ENCODE measurements at places on chromosomes 1 and 21.

DNA sequence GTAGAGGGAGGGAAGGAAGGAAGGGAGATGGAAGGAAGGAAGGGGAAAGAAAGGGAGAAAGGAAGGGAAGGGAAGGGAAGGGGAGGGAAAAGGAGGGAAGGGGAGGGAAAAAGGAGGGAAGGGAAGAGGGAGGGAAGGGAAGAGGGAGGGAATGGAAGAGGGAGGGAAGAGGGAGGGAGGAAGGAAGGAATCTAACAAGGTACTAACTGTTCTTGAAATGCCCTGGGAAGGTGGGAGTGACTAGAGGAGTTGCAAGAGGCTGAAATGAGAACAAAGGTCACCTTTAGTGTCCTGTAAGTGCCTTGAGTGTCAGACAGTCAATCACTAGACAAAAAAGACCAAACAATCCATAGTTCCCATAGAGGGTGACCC lies 2.3 kb upstream of the ATP2B4 start:
- DNase-seq, result no peak

DNA sequence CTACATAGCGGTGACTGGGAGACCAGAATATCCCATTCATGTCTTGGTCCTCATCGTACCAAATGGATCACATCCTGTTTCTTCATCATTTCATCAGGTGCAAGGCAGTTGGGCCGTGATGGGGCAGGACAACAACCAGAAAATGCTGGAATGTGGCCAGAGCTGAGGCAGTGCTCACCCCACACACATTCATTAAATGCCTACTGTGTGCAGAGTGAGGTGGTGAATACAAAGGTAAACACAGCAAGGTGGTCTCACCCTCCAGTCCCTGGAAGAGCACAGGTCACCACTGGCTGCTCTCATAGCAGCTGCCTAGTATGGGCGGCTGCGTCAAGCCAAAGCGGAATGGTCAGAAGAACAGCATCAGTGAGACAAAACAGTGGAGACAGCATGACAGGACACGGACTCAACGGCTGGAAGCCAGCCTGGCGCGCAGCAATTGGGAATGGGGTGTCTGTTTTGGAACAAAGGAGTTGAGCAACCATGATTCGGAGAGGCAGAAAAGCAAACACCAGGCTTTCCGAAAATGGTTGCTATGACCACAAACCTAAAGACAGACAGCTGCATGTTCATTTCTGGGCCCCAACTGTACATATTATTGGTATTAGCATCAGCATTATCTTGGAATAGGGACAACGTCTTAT lies 5.6 kb upstream of the ADAMTSL4 start:
- no peak for DNase-seq

DNA sequence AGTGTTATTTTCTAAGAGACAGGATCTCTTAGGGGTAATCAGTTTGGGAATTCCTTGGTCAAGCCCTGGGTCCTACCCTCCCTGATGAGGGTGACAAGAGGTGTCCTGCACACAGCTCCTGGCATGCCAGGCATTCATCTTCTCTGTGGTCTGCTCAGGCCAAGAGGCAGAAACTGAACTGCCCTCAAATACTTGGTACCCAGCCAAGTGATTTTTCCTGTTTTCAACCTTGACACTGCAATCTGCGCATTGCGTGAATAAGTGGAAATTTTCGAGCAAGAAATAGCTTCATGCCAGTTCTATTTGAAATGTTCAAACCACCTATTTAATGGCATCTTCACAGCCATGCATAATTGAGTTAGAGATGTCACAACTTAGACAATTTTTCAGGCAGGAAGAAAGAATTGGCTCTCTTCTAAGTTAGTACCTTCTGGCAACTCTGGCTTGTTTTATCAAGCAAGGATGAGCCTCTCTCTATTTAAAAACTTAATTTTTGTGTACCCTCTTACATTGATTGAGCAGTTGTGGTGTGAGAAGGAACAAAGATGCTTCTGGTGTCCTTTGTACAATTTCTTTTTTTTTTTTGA lies 27.0 kb downstream of the DNM3 start:
- no peak for DNase-seq

DNA sequence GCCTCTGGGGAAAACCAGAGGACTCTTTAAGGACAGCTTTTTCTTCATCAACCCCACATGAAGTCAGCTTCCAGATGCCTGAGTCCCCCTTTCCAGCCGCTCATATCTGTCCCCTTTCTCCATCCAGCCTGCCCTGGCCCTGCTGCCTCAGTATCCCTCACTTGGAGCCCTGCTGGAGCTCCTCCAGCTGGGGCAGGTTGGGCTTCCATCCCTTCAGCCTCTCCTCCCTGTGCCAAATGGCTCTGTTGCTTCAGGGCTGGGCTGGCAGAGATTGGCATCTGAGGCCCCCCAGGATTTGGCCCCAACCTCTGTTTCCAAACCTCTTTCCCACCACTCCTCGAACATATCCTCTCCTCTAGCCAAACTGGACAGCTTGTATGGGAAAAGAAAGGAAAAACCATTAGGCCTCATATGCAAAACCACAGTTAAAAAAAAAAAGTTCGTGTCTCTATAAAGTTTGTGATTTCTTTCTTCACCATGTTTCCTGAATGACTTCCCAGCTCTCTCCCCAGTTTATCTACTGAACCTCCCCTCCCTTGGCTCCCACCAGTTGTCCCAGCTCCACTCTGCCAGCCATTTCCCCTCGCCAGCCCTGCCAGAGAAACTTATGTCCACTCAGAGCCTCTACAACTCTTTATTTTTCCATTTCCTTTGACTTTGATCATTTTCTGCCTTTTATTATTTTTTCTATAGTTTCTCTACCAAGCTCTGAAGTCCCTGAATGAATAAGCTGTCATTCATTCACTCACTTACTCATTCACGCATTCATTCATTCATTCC lies 217.9 kb downstream of the FOXD2 start:
- no peak for DNase-seq

- DNase-seq, result no peak
These were observed 823 bp downstream of the ENAH start for GRCh38 chr1:225651872-225652728.

DNA sequence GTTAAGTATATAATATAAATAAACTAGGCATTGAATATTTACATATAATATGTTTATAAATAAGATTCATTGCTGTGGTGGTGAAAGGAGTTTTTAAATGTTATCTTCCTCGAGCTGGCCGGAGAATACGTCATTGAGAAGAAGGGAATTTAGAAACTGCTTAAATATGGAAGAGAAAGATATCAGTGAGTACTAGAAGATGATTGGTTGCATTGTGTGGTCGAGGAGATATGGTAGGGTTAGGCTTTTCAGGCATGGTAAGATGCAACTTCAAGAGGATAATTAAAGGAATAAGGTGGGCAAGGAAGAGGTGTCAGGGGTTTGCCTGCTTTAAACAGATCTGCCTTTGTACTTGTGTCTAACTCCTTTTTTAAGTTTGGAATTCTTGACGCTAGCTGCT lies 73.5 kb downstream of the RPS6KC1 start:
- no peak for DNase-seq
